ENCODE measurements at places on chromosomes 13 and 19.

GRCh38 chr19:30696514-30696913 is 324.3 kb downstream of the ZNF536 start:
- no peak for DNase-seq

DNA sequence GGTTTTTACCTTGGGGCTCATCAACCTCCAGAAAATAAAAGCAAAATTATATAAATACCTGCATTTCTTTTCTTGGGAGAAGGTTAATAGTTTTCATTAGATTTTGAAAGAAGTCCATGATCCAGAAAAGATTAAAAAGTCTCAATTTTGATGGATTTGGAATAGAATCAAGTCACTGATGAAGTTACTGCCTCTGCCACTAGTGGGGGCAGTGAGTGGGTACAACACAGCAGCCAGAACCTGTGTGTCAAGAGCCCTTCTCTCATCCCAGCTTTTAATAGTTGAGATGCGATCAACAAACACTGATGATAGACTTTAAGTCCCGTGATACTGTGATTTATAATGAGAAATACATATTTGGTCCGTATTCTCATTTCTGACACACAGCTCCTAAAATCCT is 686.7 kb downstream of the DIAPH3 start:
- no peak for DNase-seq

GRCh38 chr19:42216653-42217519 is 591 bp downstream of the DEDD2 start:
- DNase-seq = no peak

- no peak for DNase-seq
Measured at GRCh38 chr13:89163096-89163495, 1491.9 kb downstream of the SLITRK5 start.

DNA sequence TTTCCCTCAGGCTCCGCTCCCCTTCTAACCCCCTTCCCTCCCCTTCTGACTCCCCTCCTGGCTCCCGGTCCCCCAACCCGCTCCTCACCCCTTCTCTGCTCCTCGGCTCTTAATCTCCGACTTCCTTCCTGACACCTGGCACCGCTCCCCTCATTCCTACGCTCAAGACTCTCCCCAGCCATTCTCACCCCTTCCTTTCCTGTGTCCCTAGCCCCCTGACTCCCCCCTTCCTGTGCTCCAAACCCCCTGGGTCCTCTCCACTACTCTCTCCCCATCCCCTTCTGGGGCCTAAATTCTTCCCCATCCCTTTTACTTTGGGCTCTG is 658 bp downstream of the CLPP start:
- no peak for DNase-seq

DNA sequence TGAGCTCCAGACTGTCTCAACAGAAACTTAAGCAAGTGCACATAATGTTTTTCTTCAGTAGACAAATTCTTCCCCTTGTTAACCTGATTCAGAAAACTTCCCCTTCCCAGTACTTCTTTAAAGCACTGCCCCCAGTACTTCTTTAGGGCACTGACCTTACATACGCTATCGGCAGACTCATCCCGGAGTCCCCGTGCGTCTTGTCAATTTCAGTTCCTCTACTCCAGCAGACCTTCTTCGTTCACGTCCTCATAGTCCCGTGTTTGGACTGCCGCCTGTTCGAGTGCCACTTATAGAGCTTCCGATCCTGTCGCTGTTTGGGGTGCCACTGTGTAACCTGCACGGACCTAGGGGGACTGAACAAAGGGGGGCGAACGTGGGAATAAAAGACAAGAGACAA is 29.0 kb downstream of the ZNF627 start:
- DNase-seq = no peak

GRCh38 chr13:69450245-69450644 is 657.4 kb upstream of the ATXN8OS start:
- no peak for DNase-seq

- no peak for DNase-seq
Measured at GRCh38 chr13:26646603-26647002, 89.1 kb downstream of the WASF3 start.

- no peak for DNase-seq
Measured at GRCh38 chr13:93674337-93674755, 447.7 kb downstream of the GPC6 start.

- DNase-seq = no peak
Measured at GRCh38 chr19:10228920-10229319, 2.2 kb downstream of the S1PR2 start.

DNA sequence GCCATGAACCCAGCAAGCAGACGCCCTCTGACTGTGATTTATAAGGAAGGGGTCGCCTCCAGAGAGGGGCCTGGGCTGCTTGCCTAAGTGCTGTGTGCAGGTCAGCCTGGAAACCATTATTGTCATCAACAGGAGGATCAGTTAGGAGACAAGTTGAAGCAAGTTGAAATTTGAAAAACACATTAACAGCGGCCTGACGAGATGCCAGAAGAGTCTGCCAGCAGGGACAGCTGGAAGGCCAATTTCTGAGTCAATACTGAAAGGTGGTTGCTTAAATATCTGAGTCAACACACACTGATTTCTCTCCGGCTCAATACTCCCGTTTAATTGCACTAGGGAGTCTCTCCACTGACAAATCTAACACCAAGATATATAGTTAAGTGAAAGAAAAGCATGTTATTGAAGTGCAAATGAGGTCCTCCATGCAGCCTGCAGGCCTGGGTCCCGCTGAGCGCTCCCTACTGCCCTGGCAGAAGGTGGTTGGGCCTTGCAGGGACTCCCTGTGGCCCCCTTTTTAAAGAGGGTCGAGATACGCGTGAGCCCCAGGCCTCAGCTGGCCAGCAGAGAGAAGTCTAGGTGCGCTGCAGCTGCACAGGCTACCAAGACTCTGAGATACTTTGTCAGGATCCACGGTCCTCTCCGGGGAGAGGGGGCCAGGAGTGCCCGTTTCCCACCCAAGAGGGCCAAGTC is 91.1 kb downstream of the RNASEH2B start:
- peak; percentile 53 for DNase-seq

DNA sequence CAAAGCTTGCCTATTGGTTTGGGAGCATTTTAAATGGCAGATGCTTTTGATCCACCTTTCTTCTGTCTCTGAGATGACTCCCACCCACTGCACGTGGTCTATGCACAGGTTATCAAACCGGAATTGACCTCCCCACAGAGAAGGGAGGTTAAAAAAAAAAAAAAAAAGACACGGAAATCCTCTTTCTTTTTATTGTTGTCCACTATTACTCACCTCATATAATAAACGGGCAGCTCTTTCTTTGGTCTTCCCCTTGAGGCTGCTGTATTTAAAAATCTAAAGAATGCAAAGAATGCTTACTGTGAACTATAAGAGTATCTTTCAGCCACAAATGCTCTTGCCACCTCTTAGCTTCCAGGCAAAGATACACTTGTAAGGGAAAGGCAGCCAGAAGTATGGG is 329.7 kb downstream of the NDFIP2 start:
- peak; percentile 33 for DNase-seq

- no peak for DNase-seq
Measured at GRCh38 chr19:18790566-18791314, at the start of gene COMP. COMP (minus strand) TSS chr19:18791305; CDS start chr19:18791269, 36 bp downstream.

DNA sequence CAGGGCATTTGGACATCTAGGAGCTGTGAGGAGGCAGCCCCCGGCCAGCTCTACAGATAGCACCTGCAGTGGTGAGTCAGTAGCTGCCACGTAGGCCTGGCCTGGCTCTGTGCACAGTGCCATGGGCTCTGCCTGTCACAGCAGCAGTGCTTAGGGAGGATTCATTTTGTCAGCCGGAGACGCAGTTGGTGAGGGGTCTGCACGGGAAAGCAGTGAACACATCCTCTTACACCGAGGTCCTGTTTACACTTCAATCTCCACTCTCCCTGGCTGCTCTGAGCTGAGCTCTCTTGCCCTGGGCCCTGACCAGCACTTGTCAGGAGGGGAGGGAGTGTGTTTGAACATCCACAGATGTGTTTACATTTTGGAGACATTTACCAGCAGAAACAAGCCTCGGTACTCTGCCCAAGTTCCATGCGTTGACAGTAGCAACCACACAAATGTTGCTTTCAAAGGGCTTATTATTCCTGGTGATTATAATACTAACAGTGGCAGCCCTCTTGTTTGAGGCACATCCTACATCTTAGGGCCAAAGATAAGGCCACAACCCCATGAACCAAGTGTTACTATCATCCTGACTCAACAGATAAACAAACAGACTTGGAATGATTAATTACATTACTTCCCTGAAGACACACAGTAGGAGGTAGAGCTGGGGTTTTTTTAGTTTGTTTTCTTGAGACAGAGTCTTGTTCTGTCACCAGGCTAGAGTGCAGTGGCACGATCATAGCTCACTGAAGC is 148.9 kb downstream of the USP12 start:
- DNase-seq = no peak

GRCh38 chr13:113657851-113658741 is at the start of gene ATP4B:
ATP4B (minus strand) TSS chr13:113658198; CDS start chr13:113658144, 54 bp downstream.
- no peak for DNase-seq

GRCh38 chr13:70644052-70644451 is 535.8 kb upstream of the KLHL1 start:
- DNase-seq = no peak

- no peak for DNase-seq
Measured at GRCh38 chr13:66369666-66370065, 860.5 kb downstream of the PCDH9 start.

GRCh38 chr13:30049692-30050091 is 199.3 kb upstream of the UBL3 start:
- no peak for DNase-seq

DNA sequence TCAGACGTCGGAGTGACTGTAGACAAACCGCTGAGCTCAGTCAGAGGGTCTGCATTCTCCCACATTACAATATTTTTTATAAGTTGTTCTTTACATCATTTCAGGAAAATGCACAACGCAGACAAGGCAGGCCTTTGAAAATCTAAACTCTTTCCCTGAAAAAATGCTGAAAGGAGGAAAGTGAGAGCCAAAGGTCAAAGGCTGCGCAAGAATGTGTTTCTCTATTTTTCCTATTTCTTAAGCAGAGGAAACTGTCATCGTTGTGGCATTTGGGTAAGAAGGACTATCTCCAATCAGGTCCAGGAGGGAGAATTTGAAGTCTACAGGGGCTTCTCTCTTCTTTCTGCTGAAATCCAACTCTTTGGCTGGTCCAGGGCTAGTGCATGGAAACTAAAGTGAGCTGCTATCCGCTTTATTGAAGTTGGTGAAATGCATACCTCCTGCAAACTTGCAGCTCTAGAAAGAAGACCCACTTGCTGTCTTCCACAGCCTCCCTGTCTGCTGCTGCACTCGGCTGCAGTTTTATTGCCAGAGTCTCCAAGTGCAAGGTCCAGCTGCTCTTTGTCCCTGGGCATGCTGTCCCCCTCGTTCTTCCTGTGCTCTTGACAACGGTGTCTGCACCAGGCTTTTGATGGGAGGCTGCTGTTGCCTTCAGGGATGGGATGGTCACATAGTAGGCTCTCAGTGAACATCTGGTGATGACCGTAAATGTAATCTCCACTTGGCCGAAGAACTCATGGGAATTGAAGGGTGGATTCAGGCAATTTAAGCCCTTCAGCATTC is 31.2 kb downstream of the ZNF536 start:
- no peak for DNase-seq

DNA sequence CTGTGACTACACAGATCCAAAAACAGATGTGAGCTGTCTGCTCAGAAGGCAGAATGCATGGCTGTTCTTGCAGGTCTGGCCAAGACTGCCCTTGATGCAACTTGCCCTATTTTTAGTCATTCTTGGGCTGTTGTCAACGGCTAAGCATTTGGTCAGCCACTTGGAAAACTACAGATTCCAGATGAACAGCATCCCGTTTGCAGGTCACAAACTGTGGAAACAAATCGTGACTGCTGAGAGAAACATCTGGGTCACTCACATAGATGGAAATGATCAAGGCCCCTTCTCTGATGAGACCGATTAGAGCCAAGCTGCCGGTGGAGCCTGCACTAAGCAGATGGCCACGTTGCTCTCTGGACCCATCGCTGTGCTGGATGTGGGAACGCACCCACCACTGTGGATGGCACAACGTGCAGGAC is 15.4 kb upstream of the METTL21C start:
- peak; percentile 77 for DNase-seq

- DNase-seq = no peak
Measured at GRCh38 chr19:33047422-33047821, 17.3 kb downstream of the RHPN2 start.

- DNase-seq = no peak
Measured at GRCh38 chr13:32446773-32447465, 19.0 kb upstream of the N4BP2L1 start.

GRCh38 chr13:92827503-92827902 is 399.1 kb upstream of the GPC6 start:
- DNase-seq = no peak

DNA sequence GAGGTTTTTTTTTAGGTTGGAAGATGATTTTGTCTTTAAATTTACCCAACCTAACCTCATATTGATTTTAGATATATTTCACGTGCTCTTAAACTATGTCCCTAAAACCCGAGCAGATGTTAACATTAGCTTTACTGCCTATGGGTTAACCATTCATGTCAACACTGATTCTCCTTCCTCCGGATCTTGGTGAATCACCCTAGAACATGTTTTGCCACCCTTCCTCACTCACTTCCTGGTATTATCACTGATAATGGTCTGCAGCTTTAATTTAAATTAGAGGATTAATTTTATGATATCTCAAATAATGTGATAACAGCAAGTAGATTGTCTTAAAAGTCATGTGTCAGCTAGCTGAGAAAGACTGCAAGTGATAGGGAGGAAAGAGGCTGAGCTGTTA is 31.9 kb downstream of the HTR2A start:
- no peak for DNase-seq

DNA sequence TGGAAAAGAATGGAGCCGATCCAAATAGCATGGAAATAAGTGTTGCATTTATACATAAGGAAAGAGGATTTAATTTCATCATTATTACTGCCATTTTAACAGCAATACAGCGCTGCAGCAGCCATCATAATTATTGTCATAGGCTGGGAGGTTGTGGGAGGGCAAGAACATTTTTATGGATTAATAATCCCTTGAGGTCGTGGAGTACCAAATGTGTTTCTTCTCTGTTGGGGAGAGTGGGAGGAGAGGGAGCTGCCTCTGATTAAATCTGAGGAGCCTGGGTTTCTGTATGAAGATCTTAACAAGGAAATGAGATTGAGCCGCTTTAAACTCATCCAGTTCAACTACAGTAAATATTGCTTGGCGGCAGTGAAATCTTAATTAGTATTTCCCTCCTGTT is 805.9 kb downstream of the PCDH17 start:
- no peak for DNase-seq

- no peak for DNase-seq
Measured at GRCh38 chr13:20709782-20710181, 6.3 kb downstream of the IL17D start.

GRCh38 chr19:29785955-29786589 is 25.7 kb upstream of the CCNE1 start:
- no peak for DNase-seq

- DNase-seq = no peak
Measured at GRCh38 chr13:59770451-59770850, 393.3 kb downstream of the DIAPH3 start.
